ENCODE measurements at places on chromosomes 1 and 21.

DNA sequence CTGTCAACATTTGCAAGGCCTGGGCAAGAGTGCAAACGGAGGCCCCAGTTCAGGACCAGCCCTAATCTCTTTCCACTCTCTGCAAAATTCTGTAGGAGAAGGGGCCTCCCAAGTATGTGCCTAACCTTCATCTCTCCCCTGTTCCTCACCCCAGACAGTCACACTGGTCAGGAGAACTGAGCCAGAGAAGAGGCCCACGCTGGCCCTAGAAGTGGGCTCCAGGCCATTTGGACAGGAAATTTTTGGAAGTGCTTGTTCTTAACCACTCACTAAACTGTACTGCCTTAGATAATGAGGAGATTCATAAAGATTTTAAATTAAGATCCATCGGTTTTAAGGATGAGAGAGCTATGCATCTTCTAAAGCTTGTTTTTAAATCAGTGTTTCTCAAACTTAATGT is 129.7 kb upstream of the ADGRL2 start:
- DNase-seq = no peak

- DNase-seq = no peak
These were observed 46.5 kb upstream of the GREM2 start for GRCh38 chr1:240658312-240658960.

DNA sequence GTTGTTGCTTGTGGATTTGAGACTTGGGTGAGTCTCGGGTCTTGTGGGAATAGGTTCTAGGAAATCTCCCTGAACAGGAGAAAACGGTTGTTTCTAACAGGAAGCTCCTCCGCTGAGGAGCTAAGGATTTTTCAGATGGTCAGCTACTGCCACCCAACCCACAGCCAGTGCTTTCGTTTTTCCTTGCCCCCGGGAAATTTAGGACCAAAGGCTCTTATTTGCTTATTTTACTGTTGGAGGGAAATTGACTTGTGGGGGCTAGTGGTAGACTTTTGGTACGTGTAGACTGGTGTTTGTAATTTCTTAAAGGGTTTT is 792 bp downstream of the SNX7 start:
- no peak for DNase-seq

DNA sequence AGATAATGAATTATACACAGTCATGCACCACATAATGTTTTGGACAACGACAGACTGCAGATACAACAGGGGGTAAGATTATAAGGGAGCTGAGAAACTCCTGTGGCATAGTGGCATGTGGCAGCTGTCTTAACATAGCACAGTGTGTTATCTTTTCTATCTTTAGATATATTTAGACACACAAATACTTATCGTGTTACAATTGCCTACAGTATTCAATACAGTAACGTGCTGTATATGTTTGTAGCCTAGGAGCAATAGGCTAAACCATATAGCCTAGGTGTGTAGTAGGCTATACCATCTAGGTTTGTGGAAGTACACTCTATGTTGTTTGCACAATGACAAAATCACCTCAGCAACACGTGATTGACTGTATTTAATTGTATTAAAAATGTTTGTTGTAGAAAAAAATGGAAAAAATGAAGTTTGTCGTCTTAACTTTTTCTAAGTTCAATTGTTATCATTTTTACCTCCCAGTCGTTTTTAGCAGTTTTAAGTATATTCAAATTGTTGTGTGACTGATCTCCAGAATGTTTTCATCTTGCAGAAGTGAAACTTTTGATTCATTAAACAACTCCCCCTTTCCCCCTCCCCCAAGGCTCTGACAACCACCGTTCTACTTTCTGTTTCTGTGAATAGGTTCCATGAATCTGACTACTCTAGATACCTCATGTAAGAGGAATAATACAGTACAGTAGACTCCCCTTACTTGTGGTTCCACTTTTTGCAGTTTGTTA is 351.0 kb upstream of the B3GALT2 start:
- no peak for DNase-seq

DNA sequence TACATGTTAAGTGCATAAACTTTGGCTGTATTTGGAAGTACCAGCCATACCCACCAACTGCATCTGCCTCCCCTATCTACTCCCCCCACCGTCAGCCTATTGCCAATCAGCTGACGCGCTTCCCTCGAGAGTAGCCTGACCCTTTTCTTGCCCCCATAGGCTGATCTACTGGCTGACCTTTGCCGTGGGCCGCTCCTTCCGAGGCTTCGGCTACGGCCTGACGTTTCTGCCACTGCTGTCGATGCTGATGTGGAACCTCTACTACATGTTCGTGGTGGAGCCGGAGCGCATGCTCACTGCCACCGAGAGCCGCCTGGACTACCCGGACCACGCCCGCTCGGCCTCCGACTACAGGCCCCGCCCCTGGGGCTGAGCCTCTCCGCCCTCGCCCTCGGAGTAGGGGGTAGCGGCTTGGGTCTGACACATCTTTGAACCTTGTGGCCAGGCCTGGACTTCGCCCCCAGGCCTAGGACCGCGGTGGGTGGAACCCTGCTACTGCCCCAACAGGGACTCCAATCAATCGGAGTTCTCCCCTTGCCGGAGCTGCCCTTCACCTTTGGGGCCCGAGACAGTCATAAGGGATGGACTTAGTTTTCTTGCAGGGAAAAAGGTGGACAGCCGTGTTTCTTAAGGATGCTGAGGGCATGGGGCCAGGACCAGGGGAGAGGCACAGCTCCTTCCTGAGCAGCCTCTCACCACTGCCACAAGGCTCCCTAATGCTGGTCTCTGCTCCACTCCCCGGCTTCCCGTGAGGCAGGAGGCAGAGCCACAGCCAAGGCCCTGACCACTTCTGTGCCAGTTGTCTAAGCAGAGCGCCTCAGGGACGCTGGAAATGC is 4.0 kb downstream of the GLMP start:
- no peak for DNase-seq

GRCh38 chr1:160883581-160884513 is 1.1 kb downstream of the ITLN1 start:
- DNase-seq = no peak
